ENCODE measurements at places on chromosomes 3 and 15.

DNA sequence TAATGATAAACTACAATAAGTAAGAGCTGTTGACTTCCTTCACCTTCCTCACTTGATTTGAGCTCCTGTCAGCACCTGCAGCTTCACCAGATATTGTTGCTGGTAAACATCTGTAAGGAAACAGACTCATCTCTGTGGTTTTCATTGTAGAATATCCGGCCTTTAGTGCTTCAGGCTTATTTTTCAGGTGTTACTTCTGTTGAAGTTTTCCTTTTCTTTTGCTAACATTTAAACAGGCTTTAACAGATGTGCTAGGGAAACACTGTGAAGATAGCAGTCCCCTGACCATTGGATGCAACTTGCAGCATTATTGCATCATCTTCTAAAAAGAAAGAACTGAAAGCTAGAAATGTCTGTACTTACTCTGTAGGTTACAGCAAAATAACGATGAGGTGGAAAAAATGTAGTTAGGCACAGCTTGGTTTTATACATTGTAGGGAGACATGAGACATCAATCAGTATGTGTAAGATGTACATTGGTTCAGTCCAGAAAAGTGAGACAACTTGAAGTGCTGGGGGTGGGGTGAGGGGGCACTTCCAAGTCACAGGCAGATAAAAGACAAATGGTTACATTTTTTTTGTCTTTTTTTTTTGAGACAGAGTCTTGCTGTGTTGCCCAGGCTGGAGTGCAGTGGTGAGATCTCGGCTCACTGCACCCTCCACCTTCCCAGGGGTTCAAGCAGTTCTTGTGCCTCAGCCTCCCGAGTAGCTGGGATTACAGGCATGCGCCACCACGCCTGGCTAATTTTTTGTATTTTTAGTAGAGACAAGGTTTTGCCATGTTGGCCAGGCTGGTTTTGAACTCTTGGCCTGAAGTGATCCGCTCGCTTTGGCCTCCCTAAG, 10.2 kb downstream of the EDEM1 start:
- DNase-seq = peak; percentile 72

GRCh38 chr3:134824791-134825190, 29.7 kb downstream of the EPHB1 start:
- no peak for DNase-seq

DNA sequence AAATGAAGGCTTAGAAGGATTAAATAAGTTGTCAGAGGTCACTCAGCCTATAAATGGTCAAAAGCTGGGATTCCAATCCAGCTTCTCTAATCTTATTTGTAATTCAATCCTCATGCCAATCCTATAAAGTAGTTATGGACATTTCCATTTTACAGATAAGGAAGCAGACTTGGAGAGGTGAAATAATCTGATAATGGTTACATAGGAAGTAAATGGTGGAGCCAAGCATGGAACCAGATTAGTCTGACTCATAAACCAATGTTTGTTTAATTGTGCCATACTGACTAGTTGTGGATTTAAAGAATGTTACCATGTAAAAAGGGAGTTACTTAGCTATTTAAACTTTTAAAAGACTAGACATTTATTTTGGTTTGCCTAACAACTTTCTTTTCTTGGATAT, 59.7 kb downstream of the KCNAB1 start:
- no peak for DNase-seq

- DNase-seq = no peak
Observed at GRCh38 chr3:187497052-187497451, 128.9 kb downstream of the RTP4 start.

GRCh38 chr3:11932636-11933035, 71.6 kb upstream of the SYN2 start:
- DNase-seq = no peak
